ENCODE measurements at places on chromosomes 2 and 18. TPM values are rescaled to one million over a fixed set of nuclear protein-coding genes. Genes with fewer than 3 reads are reported as not detected.

- no peak for DNase-seq
Measured at GRCh38 chr18:47912794-47913585, 17.5 kb downstream of the SMAD2 start.

DNA sequence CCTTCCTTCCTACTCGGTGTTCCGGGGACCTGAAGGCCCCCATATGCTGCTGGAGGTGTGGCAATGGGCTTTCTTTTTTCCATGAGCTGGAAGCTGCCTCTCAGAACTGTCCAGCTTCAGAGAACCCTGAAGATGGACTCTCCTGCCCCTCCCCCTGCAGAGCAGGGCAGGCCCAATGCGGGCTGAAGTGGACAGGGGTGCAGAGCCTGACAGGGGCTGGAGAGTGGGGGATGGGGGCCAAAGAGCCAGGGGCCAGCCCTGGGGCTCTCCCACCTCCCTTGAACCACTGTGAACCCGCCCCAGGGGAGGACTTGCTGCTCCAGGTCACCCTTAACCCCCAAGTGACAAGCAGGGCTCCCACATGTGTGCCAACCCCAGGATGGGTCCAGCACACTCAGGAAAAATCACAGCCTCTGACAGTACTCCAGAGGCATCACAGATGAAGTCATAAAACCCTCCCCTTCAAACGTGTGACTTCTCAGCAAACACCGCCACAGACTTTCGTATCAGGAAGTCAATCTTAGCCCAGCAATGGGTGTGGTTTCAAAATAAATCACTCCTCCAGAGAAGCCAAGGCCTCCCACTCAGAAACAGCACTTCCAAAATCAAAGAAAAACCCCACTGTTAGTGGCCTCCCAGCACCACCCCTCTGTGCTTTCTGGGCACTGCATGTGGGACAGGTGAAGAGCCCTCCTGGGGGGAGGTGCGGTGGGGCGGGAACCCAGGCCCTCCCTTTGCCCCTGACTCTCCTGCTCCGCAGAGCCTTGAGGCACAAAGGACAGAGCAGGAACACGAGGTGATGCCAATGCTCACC lies 135.8 kb downstream of the HDAC4 start:
- DNase-seq, result peak; percentile 66

- DNase-seq, result no peak
Measured at GRCh38 chr2:151823651-151824050, 4.6 kb downstream of the ARL5A start.

GRCh38 chr18:59446012-59446411 lies 86.9 kb upstream of the LMAN1 start:
- DNase-seq, result peak; percentile 52

- no peak for DNase-seq
Measured at GRCh38 chr18:55268151-55268601, 308.9 kb upstream of the CCDC68 start.

DNA sequence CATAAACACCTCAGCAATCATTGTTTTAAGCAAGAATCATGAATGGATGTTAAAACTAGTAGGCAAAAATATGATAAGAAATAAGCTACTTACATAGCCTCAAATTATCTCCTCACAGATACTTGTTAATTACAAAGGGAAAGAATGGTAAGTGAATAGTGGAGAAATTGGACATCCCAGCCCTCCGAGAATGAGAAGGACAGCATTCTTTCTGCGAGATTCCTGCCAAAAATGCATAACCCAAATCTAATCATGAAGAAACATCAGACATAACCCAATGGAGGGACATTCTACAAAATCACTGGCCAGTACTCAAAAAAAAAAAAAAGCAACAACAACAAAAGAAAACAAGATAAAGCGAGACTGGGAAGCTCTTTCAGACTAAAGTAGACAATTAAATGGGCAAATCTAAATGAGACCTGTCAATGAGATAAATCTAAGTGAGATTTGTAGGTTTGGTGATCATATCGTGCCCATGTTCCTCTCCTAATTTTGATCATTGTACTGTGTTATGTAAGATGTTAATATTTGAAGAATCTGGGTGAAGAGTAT lies 57.9 kb upstream of the GLI2 start:
- no peak for DNase-seq

GRCh38 chr2:7045601-7046590 lies 128.7 kb downstream of the RNF144A start:
- no peak for DNase-seq

GRCh38 chr2:45184606-45185005 lies 175.4 kb upstream of the SIX2 start:
- DNase-seq, result no peak

DNA sequence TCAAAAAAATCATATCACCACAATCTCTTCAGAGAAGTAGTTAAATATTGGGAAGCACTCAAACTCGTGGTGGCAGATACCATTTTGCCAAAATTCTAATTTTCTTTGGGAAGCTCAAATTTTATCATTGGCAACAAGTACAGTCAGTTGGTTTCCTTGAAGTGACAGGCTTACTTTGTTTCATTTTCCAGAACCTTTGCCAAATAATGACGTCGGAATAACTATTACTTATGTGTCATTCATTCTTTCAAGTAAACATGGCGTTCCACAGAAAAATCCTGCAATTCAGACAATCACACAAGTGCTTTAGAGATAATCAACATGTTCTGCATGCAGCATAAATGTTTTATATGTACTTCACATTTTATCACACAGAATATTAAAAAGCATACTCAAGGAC lies 5.4 kb downstream of the TTLL4 start:
- no peak for DNase-seq

GRCh38 chr18:11040823-11041656 lies 108.3 kb downstream of the PIEZO2 start:
- DNase-seq, result peak; percentile 73

- DNase-seq, result no peak
Measured at GRCh38 chr2:228283491-228284171, 102.1 kb upstream of the SPHKAP start.

Gene SPATA3
- not detected for total RNA-seq

Gene DNAJC10
- total RNA-seq, result 71.4 TPM

Gene KCNK3
- 0.11 TPM for total RNA-seq

Gene ZFAND2B
- total RNA-seq, result 29.9 TPM

Gene UGT1A5
- total RNA-seq, result not detected

Gene PID1
- total RNA-seq, result 1.5 TPM

Gene CAPN14
- 0.17 TPM for total RNA-seq

Measured in H7 (cell line).